Ovary (tissue), 10 donors: ENCODE measurements at places on chromosomes 11 and 22. TPM values are rescaled to one million over a fixed set of nuclear protein-coding genes. Genes with fewer than 3 reads are reported as not detected.

IRAG1 gene
- polyA plus RNA-seq, result 70.6 TPM

OR5A1 gene
- polyA plus RNA-seq, result not detected

OR51B5 gene
- 0.47 TPM for polyA plus RNA-seq

OR56A1 gene
- polyA plus RNA-seq, result not detected

ARHGAP8 gene
- 0.94 TPM for polyA plus RNA-seq

BRSK2 gene
- 0.22 TPM for polyA plus RNA-seq

TREH gene
- not detected for polyA plus RNA-seq
